ENCODE measurements at places on chromosomes 11 and 22.

- DNase-seq: no peak
Measured at GRCh38 chr11:76700177-76701100, 29.9 kb upstream of the LRRC32 start.

DNA sequence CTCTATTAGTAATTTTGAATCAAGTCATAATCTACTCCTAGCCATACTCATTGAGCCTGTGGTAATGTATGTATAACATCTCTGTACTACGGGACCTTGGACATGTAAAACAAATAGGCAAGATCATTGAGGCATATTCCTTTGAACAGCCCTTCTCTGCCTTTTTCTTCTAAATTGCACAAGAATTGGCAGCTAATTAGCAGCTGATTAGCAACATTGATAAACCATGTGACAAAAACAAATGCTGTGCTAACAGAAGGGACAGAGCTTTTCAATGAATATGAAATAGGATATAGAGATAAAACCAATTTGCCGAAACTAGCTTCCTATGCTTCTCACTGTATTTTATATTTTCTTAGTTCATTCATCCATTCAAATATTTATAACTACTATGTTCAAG is 1474.2 kb downstream of the FAM181B start:
- no peak for DNase-seq

DNA sequence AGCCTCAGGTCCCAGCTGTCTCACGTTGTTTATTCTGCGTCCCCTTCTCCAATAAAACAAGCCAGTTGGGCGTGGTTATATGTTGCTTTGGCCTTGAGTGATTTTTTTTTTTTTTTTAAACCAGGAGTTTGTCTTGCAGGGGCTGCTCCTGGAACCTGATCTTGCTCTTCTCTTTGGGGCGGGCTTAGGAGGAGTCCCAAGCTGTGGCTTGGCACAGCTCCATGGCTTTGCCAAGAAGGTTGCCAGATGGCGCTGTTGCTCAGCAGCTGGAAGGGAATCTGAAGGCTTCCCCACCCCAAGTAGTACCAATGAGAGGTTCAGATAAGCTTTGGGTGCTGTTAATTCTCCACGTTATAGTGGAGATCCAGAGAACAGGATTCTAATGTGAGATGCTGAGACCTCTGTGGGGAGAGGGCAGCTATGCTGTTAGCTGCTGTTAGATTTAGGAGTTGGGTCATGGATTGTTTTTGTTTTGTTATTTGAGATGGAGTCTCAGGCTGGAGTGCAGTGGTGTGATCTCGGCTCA is 2.0 kb upstream of the FERMT3 start:
- DNase-seq: peak; percentile 87

DNA sequence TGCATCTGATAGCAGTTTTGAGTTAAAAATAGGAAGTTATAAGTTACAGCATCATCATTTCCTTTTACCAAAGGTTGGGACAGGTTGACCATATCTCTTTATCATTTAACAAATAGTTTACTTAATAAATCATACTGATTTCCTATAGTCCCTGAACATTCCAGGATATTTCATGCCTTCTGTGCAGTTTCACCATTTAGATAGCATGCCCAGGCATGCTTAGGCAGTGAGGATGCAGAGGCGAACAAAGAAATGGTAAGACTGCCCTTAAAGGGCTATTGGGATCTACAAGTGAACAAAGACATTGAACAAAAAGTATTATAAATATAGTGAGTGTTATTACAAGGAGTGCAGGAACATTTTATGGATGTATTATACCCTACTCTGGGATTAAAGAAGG is 96.4 kb downstream of the PRMT3 start:
- DNase-seq: no peak
